ENCODE measurements at places on chromosomes 7 and 10. TPM values are rescaled to one million over a fixed set of nuclear protein-coding genes. Genes with fewer than 3 reads are reported as not detected.

PAX2 gene
- not detected for total RNA-seq

MLXIPL gene
- not detected for total RNA-seq

CWF19L1 gene
- 21.0 TPM for total RNA-seq

PKD2L1 gene
- not detected for total RNA-seq

HOXA7 gene
- total RNA-seq: 1.5 TPM

ZNF32 gene
- 32.5 TPM for total RNA-seq

FMC1 gene
- 11.3 TPM for total RNA-seq
